ENCODE measurements at places on chromosomes 6 and 20.

DNA sequence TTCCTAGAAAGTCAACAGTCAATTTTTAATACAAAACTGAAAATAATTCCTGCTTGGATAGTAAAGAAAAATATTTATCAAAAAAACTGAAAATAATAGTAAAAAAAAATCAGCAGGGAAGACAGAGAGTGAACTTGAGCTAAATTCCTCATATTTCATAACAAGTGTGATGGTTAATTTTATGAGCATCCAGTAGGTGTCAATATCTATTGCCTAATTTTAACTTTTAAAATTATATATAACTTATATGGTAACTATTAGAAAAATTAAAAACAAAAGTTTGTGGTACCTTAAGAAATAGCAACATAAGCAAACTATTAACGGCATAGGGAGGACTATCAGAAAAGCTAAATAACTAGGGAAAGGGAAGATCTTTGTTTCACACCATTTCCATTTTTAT, 2.1 kb downstream of the EPM2A start:
- no peak for DNase-seq

DNA sequence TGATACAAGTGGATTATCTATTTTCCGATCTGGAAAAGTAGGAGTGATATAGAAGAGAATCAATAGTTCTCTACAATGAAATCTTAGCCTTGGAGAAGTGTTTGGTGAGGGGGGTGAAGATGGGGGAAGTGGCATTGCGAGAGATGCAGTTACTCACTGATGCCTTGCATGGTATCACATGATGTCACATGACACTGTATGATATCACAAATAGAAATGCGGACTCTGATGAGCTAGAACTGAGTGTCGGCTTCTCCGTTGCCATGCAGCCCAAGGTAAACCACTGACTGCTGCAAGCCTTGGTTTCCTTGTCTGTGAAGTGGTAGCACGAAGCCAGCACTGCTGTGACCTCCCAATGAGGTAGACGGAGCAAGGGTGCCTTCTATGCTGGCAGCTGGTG, 403.3 kb upstream of the AGPAT4 start:
- DNase-seq = no peak

GRCh38 chr20:19911810-19912382, 105.3 kb upstream of the NAA20 start:
- DNase-seq = no peak

DNA sequence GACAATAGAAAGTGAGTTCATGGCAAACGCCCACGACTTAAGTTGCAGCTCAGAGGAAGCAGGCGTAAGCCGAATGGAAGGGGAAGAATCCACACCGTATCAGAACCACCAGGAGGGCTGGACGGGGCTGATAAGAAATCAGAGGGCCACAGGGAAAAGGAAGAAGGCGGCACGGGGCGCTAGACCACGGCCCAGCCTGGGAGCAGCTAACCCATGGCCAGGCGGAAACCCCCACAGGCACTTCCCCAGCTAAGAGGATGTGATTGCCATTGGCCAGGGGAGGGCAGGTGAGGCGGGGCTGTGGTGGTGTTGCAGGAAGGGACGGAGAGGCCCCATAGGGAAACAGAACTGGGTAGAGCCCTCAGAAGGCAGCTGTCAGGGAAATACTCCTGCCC, 174.0 kb upstream of the AFDN start:
- no peak for DNase-seq

DNA sequence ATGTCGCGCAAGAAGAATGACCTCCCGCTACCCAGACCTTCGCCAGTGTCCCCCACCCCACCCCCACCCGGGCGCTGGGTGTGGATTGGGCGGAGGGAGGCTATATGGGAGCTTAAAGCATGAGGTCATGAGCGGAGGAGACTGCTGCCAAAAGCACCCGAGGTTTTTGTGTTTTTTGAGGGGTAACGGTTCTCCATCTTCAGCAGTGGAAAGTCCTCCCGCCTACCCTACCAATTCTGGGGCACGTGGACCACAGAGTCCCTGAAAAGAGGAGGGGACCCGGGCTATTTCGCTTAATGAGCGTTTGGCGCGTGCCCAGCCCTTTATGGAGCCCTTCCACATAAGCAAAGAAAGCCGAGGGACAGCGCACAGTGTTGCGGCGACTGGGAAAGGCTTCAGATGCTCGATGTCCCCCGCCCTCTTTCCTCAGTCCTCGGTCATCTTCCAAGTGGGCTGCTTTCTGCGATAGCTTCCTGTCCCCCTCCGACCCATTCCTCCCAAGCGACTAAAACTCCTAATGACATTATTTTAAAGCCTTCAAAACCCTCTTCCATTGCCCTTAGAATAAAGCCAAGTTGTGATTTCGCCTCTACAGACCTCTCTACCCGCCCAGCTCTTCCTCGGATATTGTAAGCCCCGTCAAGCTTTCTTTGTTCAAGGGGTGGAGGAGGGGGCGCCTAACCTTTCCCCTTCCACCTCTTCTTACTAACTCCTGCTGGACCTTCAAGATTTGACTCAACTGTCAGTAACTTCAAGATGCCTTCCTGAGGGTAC, 2.1 kb upstream of the TRERF1 start:
- DNase-seq = no peak

DNA sequence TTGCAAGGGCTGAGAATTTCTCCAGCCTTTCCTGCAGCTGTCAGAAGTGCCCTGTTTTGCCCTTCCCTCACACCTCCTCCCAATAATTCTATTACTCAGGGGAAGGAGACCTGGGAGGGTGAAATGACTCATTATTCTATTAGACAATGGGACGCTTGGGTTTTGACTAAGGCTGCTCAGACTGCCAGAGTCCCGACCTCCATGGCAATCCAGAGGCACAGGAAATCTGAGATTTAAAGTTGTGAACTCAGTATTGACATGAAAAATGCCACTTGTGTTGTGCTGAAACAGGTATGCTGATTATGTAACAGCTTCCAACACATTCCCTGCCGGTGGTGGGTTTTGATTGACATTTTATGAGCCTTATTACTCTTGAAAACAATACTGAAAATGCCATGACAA, 625.9 kb upstream of the FLRT3 start:
- DNase-seq = no peak

DNA sequence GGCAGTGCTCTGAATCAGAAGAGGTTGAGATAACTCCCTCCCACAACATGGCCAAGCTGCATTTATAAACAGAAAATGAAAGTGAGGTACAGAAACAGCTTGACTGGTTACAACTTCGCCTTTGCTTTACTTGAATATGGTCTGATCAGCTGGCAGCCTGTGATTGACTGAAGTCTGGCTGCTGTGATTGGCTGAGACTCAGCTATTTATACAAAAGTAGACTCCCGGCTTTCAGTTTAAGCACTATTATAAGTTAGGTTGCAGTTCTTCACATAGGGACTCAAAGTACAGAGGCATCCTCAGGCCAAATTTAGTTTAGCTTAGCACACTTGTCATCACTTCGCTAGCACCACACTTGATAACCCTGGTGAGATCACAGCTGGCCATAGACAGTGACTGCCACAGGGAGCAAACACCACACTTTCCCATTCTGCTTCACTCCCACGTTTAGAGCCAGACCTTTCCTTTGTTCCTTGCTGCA, 362.6 kb downstream of the EPM2A start:
- peak; percentile 70 for DNase-seq

DNA sequence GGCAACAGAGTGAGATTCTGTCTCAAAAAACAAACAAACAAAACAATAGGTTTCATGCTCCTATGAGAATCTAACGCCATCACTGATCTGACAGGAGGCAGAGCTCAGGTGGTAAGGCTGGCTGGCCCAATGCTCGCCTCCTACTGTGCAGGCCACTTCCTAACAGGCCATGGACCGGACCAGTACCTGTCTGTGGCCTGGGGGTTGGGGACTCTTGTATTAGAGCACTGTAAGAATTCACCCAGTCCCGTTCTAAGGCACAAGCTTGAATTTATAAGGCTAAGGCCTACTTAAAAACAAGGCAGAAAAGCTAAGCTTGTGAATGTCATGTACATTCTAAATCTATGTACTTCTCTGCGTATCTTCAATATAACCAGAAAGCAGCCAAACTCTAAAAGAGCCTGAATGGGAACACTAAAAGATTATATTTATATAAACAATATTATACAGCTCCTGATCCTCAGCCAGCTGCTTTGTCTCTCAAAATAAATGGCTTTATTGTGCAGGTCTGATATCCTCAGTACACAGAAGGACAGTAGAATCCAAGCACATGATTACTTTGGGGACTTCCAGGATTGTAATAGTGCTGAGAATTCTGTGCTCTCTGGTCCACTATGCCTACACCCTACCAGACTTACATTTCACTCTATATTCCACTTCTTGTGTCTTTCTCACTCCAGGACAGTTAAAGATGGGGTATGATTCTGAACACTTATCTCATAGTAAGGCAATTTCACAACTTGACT, 64.5 kb upstream of the DST start:
- DNase-seq = no peak

DNA sequence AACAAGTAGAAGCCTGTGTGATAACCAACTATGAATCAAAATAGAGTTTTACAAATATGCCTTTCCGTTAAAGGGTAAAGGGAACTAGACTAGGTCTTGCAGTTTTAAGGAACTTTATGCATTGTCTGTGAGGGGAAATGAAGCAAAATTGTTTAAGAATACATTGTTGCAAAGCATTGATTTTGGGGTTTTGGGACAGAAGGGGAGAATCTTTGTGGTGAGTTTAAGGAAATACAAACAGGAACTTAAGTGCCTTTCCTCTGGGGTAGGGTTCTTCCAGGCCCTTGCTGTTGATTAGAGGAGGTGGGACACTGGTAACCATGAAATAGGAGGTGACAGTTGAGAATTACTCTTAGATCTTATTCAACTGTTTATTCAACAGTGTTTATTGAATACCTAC, 4.7 kb downstream of the MAPK14 start:
- DNase-seq = no peak

DNA sequence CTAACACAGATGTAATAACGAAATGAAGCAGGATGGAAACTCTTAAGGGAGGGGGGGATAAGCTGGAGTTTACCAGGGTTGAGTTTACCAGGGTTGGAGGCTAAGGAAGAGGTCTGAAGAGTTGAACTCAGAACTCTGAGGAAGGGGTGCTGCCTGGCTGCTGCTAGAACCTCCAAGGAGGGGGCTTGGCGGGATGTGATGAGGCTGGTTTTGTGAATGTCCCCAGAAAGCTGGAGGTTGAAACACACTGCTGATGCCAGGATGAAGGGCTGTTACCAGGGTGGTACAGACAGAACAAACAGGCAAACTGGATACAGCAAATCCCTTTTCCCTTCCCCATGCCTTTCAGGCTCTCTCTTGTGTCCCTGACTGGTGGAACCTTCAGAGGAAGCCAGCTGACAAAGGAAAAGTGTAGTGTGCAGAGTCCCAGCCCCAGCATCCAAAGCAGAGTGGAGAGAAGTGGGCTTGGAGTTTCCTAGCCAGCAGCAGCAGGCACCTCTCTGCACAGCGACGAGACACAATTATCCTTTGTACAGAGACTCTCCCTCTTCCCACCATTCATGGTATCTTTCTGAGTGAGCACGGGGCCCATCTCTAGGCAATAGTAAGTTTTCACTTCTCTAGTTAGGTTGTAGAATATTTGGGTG, 23.7 kb downstream of the UBE2V1 start:
- no peak for DNase-seq

DNA sequence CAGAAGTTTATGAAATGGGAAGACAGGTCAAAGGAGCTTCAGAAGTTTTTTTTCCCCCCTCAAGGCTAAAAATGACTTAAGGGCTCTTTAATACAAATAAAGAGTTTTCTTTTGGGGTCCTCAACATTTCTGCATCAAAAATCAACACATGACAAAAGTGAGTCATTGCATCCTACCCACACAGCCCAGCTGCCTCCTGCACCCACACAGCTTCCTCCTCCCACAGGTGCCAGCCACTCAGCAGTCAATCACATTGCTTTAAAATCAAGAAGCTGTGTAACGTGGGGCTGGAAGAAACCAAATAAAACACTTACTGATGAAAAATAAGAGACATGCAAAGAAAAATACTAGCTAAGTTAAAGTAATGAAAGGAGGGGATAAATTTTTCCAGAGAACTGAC, 68.5 kb downstream of the MAP3K5 start:
- DNase-seq = peak; percentile 44

- DNase-seq = no peak
Observed at GRCh38 chr6:106746652-106747051, 117.3 kb downstream of the QRSL1 start.

GRCh38 chr6:137728386-137729349, 138.4 kb upstream of the TNFAIP3 start:
- DNase-seq = no peak

GRCh38 chr6:43833223-43833995, 63.4 kb downstream of the VEGFA start:
- DNase-seq = no peak

DNA sequence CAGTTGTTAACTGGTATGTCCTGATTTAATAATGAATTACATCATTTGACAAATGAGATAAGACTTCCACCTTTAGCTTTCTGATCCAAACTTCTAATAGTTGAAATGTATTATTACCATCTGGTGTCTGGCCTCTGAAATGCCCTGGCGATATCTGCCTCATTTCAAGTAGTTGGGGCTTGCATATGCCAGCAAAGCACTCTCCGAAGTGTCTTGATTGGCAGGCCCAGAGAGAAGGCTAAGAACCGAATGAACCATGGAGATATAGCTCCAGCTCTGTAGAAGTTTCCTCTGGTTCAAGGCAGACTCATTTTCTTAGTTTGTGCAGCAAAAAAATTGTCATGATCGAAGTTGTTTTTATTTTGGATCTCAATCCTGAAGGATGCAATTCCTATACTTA, 13.4 kb upstream of the HIVEP2 start:
- no peak for DNase-seq

DNA sequence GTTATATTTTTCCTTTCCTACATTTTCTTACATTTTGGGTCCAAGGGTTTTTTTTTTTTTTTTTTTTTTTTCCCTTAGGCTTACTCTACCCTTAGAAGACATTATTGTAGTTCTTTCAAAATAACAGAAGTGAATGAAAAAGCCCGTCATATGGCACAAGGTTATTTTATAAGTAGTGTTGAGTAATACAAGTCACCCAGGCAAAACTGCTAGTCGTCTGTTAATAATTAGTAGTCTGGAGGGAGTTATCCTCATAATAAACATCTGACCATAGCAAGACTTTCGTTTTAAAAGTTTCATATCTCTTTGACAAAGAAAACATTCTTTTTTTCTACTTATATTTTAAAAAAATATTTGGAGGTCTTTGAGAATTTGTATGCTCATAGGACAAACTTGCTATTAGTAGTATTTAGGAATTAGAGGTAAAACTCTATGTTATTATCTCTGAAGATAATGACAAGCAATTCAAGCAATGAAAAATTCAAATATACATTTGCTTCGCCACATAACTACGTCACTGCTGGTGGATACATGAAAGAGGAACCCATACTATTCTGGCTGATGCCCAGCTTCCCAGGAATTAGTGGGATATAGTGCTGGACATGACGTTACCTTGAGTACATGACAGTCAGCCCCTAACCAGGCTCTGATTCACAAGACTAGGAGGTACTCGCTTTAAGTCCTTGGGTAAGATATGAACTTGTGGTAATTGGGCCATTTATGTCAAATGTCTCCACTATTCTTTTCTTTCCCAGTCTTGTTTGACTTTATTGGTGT, 532.8 kb downstream of the GRIK2 start:
- no peak for DNase-seq

- no peak for DNase-seq
Observed at GRCh38 chr6:102759415-102759814, 1365.9 kb downstream of the GRIK2 start.

GRCh38 chr6:156154896-156155295, 622.3 kb upstream of the ARID1B start:
- no peak for DNase-seq
